ENCODE measurements at places on chromosomes 2 and 18.

GRCh38 chr18:21073180-21073579 is 38.4 kb downstream of the ROCK1 start:
- DNase-seq = no peak

DNA sequence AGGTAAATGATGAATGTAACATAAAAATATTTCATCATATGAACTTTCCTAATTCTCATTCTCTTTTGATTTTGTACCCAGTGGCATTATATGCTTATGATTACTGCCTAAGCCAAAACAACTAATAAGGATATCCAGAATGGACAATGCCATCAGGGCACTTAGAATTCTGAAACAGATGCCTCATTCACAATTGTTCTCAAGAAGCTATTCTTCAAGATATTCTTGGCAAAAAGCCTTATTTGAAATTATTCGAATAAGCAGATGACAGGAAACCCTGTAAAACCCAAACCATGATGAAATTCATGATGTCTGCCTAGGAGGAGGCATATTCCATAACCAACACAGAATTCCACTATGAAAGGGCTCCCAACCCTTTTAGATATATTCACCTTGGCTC is 353.2 kb upstream of the TRIB2 start:
- no peak for DNase-seq

GRCh38 chr18:22412176-22412911 is 5.4 kb downstream of the CTAGE1 start:
- DNase-seq = no peak

DNA sequence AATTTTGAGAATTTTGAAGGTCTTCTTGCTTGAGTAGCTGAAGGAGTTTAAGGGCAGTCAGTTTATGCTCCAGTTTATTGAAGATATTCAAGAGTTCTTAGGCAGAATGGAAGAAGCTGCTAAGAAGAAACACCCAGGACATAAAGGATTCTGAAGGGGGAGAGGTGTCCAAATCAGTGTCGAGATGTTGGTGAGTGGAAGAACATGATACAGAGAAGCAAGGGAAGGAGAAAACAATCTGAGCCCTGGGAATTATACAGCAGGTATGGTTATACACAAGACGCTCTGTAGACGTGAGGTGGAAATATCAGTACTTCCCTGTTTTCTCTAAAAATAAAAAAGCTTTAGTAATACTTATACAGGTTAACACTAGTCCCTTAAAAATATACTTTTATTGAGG is 60.1 kb downstream of the CLIP4 start:
- DNase-seq = no peak

- DNase-seq = peak; percentile 59
These were observed 53.9 kb downstream of the SH3BP4 start for GRCh38 chr2:235005603-235006259.

DNA sequence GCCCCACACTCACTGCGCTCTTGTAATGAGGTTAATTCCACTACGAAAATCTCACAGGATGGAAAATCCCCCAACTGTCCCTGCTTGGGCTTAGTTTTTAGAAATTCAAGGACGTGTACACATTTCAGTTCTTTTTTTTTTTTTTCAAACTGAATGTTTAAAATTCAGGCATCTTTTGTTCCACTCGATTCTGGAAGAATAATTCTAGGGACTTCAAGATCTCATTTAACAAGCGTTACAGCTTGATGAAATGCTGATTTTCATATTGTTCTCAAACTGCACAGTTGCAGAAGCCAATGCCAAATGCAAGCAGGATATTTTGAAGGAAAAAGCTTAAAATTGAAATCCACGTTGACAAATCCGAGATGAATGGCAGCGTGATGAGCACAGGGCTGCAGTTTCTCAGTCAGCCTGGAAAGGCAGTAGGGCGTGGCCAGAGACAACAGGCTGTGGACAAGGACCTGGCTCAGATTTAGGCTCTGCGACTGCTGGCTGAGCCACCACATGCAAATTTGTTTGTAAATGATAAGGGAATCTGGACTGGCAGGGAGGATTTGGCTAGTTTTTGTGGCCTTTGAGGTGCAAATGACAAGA is 128.1 kb upstream of the MYCN start:
- DNase-seq = no peak

DNA sequence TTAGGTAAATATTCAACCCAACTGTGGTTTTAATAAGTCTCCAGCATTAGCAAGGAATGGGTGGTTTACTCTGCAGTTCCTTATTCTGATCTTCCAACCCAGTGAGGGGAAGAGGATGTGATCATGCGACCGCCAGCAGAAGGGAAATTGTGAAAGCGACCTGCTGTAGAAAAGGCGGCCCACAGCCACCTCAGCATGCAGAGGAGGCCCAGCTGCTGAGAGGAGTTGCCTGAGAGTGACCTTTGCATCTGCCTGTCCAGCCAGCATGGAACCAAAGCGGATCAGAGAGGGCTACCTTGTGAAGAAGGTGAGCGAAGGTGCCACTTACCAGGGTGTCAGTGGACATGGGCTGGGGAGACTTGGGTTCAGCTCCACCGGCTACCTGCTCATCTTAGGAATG is at the start of gene PLEK:
Gene PLEK (plus strand): TSS at position 196 of the 400 bp plus-strand sequence. CDS start 70 bp downstream, at position 266.
- DNase-seq = peak; percentile 56

GRCh38 chr2:190005513-190005912 is 57.0 kb downstream of the MSTN start:
- no peak for DNase-seq

GRCh38 chr2:222899413-222900181 is 38.8 kb downstream of the ACSL3 start:
- DNase-seq = no peak

DNA sequence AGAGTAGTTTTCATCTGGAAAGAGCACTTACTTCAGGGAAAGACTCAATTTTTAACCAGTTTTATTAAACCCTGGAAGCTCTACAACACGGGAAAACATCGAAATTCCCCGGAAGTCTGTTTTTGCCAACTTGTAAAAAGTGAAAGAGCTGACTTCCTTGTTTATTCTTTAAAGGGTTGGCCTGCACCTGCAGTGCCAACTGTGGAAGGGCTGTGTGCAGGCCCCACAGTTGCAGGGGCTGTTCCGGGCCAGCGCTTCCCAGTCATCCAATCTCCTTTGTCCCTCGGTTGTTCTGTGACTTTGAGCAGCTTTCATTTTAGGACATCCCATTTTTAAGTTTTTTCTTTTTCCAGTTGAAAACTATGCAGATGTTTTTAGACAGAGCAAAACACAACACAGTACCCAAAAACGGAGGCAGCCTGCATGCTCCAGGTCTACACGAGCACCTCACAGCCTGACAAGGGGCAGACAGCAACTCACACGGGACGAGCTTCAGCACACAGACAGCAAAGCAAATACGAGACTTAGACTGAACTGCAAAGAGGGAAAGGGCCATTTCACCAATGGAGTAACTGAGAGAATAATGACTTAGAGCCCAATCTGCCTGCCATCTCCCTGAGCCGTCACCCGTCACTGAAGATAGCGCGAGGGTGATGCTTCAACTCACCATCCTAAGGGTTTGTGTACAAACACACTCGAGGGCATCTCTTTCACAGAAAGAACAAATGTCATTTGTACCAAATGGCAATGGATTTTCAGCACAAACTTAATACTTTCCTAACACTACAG is 70.6 kb downstream of the EMILIN2 start:
- no peak for DNase-seq

DNA sequence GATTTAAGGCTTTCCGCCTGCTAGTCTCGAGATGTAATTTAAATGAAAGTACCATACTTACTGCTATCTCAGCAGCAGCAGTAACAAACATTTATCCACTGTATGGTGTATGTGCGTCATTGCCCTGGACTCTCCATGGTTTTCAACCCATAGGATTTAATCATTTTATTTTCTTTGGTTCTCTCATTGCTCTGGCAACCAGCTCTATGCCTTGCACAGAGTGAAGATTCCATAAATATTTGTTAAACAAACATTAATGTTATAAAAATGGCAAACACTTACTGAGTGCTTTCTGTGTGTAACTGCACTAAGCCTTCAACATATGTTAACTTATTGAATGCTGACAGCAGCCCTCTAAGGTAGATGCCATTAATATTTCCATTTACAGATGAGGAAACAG is 1.3 kb upstream of the LMAN1 start:
- DNase-seq = no peak

- DNase-seq = no peak
These were observed 17.0 kb downstream of the PDE6D start for GRCh38 chr2:231764124-231764523.

- no peak for DNase-seq
These were observed 177.8 kb downstream of the EIPR1 start for GRCh38 chr2:3199627-3200345.

- no peak for DNase-seq
These were observed 36.9 kb downstream of the ADI1 start for GRCh38 chr2:3482363-3482821.

DNA sequence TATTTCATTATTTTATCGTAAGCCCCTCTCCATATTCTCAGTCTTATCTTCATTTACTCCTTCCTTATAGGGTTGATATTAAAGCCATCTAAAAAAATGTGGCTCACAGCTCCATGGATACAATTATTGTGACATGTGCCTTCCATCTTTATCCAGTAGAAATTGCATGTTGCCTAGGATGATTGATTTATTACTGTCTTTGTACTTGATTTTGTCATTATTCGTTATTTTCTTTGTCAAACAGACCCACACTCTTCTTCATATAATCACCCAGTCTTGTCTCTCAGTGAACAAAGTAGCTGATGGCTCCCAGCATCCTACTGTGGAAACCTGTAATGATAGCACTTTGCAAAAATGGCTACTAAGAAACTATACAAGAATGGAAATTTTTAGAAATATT is 252.2 kb upstream of the KCNJ3 start:
- DNase-seq = no peak

GRCh38 chr18:79336556-79337142 is 59.1 kb upstream of the NFATC1 start:
- no peak for DNase-seq

- no peak for DNase-seq
These were observed 97.4 kb downstream of the AGAP1 start for GRCh38 chr2:235591231-235591730.

DNA sequence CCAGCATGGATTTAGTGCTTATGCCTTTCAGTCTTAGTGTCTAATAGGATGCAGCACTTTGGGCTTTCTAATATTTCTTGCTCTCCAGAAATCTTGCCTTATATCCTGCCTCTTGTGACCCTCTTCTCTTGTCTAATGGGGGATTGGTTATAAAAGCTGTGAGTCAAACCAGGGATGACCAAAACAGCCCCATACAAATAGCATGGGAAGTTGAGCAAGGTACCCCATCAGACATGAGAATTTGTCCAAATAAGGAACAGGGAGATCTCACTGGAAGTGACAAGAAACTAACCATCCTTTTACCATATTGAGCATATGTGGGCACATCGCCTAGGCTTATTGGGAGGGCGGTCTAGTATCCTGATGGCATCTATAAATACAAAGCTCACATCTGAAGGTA is 78.8 kb upstream of the BZW1 start:
- no peak for DNase-seq

- DNase-seq = no peak
These were observed 84.9 kb downstream of the EFEMP1 start for GRCh38 chr2:55838653-55839052.

DNA sequence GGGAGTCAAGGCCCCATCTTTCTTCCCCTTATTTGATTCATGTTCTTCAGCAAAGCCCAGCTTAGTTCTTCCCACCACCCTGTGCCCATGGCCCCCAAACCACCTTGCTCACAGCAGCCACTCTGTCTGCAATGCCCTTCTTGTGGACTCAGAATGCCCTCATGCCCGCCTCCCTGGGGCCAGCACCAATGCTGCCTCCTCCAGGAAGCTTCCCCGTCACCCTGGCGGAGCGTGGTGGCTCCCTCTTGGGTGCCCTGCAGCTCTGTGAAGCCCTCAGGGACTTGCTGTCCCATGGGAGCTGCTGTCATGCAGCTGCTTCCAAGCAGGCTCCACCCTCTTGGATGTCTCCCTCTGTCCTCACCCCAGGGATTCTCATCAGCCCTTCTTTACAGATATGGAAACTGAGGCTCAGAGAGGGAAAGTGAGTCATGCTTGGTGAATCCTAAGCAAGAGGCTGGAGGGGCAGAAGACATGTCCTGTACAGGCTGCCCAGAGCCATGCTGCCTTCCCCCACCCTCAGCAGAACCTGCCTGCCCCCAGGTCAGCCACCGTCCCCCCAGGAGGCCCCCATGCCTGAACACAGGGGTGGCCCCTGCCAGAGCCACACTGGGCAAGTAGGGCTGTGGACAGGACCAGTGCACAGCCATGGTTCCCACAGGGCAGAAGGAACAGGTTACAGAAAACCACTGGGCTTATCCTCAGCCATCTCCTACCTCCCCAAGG is 11.8 kb upstream of the DUSP2 start:
- DNase-seq = no peak

- DNase-seq = no peak
These were observed 3.7 kb upstream of the TGFA start for GRCh38 chr2:70557171-70557838.

DNA sequence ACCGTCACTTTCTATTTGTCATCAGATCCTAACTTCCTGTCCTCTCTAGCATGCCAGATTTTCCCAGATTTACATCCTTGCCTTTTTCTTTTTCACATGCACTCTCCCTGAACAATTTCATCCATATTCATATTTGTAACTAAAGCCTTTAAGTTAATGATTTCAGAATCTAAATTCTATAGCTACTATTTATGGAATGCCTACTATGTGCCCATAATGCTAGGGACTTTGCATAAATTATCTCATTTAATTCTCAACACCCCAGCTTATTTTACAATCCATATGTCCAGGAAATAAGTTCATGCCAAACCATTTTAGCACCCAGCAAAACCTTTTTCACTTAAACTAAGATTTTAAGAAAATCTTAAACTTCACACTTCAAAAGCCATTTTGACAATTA is 531.9 kb downstream of the NUP35 start:
- no peak for DNase-seq

- DNase-seq = no peak
These were observed 159.8 kb downstream of the SUCLG1 start for GRCh38 chr2:84299211-84299775.

DNA sequence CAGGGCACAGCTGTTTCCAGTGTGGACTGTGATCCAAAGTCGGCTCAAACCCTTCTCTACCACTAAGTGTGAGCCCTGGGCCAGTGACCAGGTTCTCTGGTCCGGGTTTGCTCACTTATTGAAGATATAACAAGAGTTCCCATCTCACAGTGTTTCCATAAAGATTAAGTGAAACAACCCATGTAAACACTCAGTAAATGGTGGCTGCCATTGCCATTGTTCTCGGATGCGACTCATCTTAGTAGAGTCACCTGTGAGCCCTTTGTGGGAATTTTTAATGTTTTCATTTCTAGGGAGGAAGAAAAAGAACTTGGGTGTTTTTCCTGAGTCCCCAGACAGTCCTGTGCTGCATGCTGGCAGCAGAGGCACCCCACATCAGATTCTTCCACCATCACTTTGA is 53.4 kb downstream of the TPGS2 start:
- no peak for DNase-seq

- DNase-seq = peak; percentile 54
These were observed 118.8 kb downstream of the MGAT5 start for GRCh38 chr2:134372611-134373131.

- no peak for DNase-seq
These were observed 185.1 kb downstream of the NOL4 start for GRCh38 chr18:34039611-34040010.

GRCh38 chr2:238527565-238527964 is 100.8 kb downstream of the ASB1 start:
- DNase-seq = no peak

- DNase-seq = no peak
These were observed 261.6 kb upstream of the FN1 start for GRCh38 chr2:215697496-215697895.

GRCh38 chr18:42606886-42607495 is 508.5 kb downstream of the RIT2 start:
- DNase-seq = no peak

All from left ventricle myocardium inferior (tissue), 1 donor.